ENCODE measurements at places on chromosomes 5 and 9.

DNA sequence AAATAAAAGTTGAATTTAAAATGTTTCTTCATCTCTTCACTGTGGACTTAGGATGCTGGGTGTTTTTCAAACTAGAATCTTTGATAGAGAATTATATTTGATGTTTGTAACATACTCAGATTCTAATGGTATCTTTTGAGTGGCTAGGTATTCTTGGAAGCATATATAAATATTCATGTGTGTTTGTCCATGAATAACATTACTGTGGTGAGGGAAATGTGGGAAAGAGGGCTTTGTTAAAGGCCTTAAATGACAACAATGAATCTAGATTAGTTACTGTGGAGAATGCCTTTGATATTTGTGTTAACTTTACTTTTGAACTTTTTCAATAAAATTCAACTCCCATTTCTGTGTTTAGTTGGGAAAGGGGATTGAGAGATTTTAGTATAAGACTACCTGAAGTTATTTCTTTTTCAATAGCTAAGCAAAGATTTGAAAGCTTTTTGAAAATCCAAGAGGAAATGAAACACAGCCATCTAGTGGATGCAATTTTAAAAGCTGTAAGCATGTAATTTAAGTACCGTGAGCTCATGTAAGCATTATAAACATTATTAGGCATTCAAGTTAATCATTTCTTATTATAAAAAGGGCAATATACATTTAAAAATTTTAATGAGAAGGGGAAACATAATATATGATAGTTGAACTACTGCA, 69.6 kb downstream of the CCDC171 start:
- no peak for DNase-seq

DNA sequence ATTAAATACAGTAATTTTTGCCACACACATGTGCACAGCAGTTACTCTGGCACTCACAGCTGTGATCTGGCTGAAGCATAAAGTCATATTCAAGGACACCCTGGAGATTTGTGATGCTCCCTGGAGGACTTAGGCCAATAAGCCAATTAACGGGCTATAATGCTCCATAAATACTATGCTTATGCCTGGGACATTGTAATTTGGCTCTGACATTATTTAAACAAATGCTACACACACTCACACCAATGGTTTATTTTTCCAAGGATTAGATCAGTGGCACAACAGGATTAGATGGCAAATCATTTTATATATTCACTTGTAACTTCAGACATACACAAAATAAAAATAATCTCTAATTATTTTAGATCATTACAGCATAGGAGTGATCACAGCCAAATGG, 111.2 kb downstream of the LMNB1 start:
- DNase-seq, result no peak

DNA sequence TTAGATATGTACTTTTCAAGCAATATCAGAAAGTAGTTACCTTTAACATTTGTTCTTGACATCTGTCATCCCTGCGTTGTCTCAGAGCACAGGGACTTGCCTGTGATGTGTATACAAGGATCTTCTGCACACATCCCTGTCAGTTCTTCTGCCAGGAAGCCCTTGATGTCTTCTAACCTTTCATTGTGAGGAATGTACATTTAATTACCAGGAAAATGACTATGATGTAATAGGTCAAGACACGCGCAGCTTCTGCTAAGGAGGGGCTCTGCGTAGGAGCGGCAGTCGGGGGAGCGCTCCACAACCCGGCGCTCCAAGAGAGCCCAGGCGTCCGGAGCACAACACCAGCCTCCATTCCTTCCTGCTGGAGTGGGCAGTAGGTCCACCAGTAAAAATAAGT, 119.7 kb downstream of the IRX2 start:
- no peak for DNase-seq

GRCh38 chr5:80268916-80269315, 13.1 kb upstream of the SERINC5 start:
- DNase-seq, result no peak

DNA sequence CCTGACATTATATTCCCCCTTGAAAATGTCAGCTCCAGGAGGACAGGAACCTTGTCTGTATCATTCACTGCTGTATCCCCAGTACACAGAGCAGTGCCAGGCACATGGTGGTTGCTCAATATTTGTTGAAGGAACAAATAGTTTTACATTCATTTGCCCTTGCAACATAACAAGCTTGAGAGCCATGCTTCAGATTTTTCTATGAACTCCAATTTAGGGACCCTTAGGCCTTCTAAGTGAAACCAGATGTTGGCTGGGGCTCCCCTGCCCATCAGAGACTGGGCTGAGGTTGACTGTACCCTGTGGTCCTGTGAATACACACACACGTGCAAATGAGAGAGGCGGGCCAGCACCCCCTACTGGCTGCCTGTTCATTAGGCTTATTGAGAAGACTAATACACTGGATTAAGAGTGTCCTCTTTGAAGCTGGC, 214.9 kb upstream of the WWC1 start:
- DNase-seq, result no peak

DNA sequence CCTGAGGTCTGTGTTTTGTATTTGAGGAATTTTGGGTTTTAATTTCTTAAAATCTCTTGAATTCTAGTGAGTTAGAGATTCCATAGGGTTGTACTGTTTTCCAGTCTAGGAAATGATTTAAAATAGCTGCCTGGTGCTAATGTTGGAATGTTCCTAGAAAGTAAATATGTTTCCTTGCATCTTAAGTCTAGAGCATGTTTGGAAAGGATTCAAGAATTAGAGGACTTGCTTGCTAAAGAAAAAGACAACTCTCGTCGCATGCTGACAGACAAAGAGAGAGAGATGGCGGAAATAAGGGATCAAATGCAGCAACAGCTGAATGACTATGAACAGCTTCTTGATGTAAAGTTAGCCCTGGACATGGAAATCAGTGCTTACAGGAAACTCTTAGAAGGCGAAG, 41.8 kb downstream of the LMNB1 start:
- DNase-seq, result no peak

DNA sequence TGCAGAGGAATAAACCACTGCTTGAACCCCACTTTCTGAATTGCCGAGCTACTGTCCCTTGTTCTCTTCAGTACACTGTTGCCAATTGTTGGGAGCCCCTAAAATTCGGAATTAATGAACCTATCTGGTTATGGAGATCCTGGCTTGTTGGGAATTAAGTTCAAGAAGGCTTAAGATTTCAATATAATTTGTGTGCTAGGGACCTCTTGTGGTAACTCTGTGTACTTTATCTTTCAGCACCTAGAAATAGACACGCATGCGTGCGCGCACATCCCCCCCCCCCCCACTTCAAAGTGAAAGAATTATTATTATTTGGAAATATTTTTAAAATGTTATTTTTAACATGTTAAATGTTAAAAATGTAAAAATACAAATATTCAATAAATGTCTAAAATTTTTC, 53.3 kb upstream of the FAM169A start:
- DNase-seq, result peak; percentile 2

- no peak for DNase-seq
Observed at GRCh38 chr5:176401281-176402205, 13.0 kb downstream of the HIGD2A start.

DNA sequence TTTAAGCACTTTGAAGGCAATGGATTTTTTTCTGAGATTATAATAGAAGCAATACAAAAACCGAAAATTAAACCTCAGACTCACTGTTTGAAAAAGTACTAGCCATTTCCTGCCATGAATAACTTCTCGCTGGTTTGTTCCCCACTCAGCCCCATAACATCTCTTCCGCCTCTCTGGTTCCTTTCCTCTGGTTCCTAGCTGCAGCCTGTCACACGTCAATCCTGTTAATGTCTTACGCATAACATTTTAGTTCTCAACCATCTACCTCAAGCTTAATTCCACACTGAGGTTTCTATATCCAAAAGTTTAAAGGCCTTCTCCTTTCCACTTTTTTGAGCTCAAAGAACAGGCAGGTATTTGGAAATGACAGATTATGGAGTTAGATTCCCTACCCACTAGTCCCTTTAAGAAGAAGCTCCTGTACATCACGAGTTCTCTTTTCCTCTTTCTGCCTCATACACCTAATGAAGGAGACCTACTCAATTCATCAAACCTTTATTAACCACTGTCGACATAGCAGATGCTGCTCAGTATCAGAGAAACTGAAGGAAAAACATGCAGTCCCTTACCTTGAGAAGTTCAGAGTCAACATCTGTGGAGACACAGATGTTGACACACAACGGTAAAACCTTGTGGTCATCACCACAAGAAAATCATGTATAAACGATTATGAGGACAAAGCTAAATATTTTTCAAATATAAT, 243.0 kb upstream of the PTGER4 start:
- no peak for DNase-seq

- DNase-seq, result no peak
Observed at GRCh38 chr9:26426551-26427131, 466.0 kb downstream of the CAAP1 start.

GRCh38 chr5:34464829-34465228, 191.3 kb upstream of the RAI14 start:
- no peak for DNase-seq

GRCh38 chr5:132813599-132814502, 749 bp downstream of the SOWAHA start:
- DNase-seq, result no peak

- no peak for DNase-seq
Observed at GRCh38 chr5:76808141-76808691, 10.6 kb upstream of the F2RL1 start.

- no peak for DNase-seq
Observed at GRCh38 chr5:6705088-6705487, 8.1 kb upstream of the TENT4A start.

DNA sequence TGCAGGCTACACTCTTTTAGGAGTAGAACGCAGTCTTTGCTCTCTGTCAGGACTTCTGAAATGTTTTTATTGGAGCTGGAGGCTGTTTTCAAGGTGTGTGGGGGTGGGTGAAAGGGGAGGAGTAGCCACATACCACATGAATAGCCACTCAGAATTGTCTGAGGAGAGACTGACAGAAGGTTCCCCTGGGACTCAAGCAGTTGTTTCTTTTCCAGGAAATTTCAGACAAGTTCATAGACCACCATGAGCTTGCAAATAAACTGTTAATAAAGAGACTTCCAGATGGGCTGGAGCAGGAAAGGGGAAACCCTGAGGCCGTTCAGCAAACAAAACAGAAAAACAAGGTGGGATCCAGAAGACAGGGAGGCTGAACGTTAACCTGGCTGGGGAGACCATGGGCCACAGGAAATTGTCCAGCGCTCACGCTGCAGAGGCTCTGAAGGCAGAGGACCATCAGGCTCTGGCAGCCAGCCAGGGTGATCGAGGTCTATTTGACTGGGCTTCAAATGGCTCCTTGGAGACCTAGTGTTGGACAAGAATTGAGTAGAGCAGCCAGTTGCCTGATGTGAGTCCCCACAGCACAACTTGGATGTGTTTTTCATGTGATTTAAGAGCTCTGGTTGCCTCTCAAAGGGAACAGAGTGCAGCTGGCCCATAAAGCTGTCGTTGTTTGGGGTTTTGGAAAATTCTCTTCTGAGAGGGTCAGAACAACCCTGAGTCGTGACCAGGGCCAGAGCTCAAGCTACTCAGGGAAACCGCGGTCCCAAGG, 159.2 kb upstream of the RAI14 start:
- DNase-seq, result no peak

GRCh38 chr9:97905228-97905627, 17.1 kb downstream of the TRMO start:
- DNase-seq, result no peak

DNA sequence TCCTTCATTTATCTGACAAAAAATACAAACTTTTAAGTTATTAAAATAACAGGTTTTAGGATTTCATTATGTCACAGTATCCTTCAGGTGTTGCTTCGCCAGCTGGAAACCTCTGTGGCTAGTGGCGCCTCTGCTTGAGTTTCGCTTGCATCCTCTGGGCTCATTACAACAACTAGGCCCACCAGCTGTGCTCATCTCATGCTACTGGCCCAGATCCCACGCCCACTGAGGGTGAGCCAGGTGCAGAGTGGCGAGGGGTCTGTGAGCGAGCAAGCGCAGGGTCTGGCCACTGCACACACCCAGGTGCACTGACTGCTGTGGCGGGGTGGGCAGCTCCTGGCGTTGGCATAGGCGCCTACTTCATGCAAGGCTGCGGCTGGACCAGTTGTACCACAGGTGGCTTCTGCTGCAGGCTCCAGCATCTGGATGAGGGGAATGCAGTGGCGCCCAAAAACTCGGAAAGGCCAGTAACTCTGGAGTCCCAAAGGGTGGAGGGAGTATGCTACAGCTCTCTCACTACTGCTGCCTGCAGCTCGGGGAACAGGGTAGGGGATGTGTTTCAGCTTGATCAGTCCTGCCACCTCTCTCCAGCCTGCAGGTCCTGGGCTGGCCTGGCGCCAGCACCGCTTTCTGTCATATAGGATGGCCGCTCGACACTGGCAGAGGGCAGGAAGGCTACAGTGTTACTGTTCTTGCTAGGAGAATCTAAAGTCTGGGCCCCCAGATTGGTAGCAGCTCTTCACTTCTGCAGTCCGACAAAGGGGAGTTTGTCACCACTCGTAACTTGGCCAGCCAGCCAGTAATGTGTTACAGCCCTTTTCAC, 452.1 kb downstream of the TUSC1 start:
- no peak for DNase-seq

DNA sequence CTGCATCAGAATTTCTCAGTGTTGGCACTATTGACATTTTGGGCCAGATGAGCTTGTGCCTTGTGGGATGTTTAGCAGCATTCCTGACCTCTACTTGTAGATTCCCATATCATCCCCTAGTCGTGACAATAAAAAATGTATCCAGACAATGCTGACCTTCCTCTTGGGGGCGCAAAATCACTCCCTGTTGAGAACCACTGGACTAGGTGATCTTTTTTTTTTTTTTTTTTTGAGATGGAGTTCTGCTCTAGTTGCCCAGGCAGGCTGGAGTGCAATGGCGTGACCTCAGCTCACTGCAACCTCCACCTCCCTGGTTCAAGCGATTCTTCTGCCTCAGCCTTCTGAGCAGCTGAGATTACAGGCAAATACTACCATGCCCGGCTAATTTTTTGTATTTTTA, 22.6 kb downstream of the STXBP1 start:
- DNase-seq, result no peak

DNA sequence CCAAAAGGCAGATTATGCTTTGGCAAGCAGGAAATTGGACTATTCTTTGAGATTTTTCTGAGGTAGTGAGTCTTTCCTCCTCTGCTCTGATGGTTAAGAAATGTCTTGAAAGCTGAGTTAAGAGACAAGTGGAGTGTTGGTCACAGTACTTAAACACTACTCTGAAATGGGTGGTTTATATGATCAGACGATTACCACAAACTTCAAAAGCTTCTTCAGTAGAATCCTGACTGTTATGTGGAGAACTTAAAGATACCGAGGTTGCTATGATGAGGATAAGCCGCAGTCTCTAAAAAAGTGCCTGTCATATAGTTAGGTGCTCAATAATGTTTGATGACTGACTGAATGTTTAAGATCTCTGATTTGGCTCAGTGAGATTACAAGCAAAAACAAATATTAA, 24.3 kb downstream of the GCNT4 start:
- no peak for DNase-seq

DNA sequence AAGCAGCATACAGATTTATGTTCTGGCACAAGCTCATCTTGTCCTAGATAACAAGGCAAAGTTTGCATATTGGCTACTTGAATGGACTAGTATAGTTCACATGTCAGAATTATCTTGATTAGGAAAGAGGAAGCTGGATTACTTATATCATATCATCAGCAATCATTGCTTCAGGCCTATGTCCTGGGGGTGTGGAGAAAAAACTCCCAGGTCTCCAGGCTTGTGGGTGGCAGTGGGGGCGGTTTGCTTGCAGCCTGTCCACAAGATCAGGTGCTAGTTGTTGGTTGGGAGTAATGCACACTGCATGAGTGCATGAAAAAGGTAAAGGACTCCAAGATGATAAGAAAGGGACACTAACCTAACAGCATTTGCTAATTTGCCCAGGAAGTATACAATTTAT, 326.4 kb upstream of the PDE4D start:
- DNase-seq, result no peak

- no peak for DNase-seq
Observed at GRCh38 chr5:59390074-59390659, 503.4 kb downstream of the PDE4D start.

GRCh38 chr5:180988592-180988991, at the start of gene BTNL3:
Gene BTNL3, plus strand, starts transcription at chr5:180988846. Its CDS starts 183 bp downstream, at chr5:180989029.
- no peak for DNase-seq
